NCI-H1694 (cell line): ENCODE measurements at places on chromosomes 5 and 9.

DNA sequence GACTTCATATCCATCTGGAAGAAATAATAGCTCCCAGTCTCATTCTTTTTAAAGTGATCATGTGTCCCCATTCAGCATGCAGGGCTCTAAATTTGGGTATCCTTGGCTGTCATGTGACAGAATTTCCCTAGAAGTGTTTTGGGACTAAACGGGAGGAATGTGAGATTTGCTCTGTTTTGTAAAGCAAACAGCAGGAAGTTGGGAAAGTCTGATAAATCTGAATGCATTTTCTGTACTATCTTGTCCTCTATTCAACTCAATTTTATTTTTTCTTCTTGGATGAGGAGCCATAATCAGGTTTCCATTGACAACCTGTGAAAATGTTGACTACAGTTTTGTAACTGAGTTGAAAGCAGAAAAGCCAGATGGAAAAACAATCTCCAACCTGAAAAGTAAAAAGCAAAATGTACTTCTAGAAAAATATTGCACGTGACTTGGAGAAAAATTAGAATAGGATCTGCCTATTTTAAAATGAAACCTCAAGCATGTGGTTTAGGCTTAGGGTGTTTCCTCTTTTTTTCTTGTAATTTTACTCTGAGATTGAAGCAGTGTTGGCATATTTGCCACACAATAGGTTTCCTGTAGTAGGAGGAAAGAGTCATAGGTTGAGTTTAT lies 76.2 kb upstream of the IL6ST start:
- no peak for DNase-seq

- DNase-seq: no peak
These were observed 2.0 kb downstream of the CXXC5 start for GRCh38 chr5:139650031-139650688.

DNA sequence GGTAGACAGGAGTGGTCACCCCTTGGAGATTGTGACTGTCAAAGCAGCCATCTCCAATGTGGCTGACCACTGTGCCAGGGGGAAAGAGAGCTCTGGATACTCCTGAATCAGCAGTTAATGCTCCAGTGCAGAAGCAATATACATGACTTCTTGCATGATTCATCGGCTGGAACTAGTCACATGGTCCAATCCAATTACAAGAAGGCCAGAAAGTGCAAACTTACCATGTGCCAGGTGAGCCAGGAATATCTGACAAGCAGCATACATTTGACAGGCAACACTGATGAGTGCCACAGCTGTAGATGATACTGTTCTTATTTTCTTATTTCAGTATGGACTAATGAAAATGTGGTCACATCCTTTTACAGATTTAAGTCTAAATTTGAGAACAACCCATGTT lies 440.0 kb upstream of the MPDZ start:
- DNase-seq: no peak

DNA sequence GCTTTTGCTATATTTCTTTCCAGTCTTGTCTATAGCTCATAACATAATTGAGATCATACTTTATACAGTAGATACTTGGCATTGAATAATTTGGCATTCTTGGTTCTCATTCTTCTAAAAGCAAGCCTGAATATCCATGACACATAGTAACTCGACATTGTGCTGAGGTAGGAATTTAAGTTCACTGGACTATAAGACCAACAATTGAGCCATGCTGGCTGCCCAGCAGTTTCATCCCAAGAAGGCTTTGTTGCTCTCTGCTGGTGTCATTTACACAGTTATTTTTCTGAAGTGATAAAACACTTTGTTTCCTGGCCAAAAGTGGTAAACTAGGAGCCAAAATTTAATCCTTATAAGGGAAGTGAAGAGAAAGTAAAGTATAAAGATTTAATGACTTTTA lies 192.0 kb downstream of the ADAMTSL1 start:
- no peak for DNase-seq

DNA sequence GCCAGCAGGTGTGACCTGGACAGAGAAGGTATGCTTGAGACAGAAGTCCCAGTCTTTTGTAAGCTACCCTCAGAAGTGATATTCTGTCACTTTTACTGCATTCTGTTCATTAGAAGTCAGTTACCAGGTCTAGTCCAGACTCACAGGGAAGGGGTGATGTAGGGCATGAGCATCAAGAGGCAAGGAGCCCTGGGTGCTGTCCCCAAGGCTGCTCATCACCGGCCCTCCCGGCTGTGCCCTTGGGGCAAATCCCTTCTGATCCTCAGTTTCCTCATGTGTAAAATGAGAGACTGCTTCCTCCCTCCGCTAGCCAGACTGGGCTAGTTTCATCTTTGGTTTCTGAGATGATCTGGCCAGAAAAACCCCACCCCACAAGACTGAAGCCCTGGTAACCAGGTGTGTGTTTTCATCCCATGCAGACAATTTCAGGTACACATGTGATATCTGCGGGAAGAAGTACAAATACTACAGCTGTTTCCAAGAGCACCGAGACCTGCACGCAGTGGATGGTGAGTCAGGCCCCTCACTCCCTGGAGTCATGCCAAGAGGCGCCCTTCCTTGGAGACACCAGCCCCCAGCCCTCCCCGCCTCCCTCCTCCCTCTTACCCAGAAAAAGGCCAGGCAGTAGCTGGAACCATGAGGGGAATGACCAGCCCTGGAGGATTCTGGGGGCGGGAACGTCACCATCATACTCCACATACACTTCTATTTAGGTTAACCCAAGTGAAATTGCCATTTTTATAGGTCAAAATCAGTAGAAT lies 71.0 kb downstream of the AMBP start:
- no peak for DNase-seq

DNA sequence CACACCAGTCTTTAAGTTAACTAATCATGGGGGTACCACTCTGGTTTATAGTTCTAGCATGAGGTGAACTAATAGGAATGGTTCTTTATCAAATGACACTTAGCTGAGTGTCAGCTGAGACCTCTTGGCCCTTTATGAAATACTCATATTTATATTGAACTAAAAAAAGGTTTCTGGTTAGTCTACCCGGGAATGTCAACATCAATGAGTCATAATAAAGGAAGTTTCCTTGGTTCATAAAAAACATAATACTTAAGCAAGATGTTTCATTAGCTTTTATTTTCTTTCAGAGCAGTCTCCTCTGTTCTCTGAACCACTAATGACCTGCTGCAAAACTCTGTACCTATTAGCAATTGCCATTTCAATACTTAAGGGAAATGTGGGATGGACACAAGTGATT lies 13.7 kb downstream of the DAB2 start:
- no peak for DNase-seq

DNA sequence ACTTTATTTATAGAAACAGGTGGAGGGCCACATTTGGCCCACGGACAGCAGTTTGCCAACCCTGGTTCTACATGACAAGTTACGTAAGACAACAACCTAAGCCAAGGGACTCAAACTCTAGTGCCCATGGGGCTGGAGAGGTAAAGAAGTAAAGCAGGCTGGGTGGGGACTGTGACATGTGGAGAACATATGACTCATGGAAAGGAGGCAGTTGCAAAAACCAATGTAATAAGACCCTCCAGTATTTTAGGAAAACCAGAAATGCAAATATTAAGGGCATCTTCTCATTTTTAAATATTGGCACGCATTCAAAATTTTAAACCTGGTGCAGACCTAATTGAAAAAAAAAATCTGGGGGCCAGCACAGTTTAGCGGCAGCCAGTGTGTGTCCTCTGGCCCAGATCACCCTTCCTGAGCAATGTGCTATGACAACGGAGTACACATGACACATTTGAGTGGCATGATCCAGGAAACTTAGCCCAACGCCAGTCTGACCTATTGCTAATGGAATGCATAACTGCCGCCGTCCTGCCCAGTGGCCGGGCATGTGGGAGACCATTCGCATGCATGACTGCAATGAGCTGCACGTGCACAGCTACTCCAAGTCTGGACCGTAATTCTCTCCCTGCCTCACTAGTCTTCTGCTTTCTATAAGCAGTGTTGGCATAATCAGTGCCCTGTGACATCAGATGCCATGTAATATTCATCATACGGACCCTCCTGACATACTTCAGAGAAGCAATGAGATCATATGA lies 97.2 kb downstream of the SH3TC2 start:
- no peak for DNase-seq
